ENCODE measurements at places on chromosomes 2 and 18.

GRCh38 chr2:47274054-47274782, 119.1 kb upstream of the STPG4 start:
- DNase-seq = no peak

GRCh38 chr18:933082-933481, 28.4 kb downstream of the ADCYAP1 start:
- DNase-seq = no peak

GRCh38 chr2:107235491-107236254, 349.7 kb upstream of the ST6GAL2 start:
- no peak for DNase-seq

DNA sequence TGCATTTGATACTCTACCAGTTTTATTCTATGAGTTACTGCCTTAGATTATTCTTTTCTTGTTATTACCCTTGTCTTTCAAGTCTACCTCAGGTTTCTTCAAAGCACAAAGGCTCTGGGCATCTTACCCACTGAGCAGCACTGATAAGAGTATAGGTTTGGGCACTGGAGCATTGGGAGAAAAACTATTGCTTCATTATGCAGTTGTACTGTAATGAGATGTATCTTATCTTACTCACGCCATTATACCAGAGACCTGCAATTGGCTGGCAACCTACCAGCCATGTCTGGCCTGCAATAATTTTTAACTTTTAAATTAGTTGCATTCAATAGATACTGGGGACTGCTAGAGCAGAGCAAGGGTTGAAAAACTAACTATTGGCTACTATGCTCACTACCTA, 18.9 kb upstream of the SRBD1 start:
- no peak for DNase-seq

GRCh38 chr18:44852818-44853217, 172.1 kb downstream of the SETBP1 start:
- no peak for DNase-seq

- DNase-seq = no peak
These were observed 3.7 kb downstream of the STK17B start for GRCh38 chr2:196167666-196168065.

- no peak for DNase-seq
These were observed 24.3 kb downstream of the RNF144A start for GRCh38 chr2:6941299-6942046.
